Muscle of leg (tissue), 16 donors: ENCODE measurements at places on chromosomes 7 and 10. TPM values are rescaled to one million over a fixed set of nuclear protein-coding genes. Genes with fewer than 3 reads are reported as not detected.

DNA sequence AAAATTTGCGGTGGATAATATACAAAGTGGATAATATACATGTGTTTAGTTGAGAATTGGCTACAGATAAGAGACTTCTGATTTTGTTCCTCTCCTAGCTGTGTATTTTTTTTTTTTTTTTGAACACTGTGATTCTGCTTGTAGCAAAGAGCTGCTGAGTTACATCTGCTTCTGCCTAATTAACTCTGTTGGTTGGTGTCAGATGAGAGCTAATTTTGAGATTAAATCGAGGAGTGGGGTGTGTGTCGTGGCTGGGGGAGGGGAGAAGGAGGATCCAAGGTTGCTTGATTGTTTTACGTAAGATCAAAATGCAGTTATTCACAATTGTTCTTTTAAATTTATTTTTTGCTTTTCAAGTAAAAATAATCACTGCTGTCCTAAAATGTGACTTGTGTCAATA, 11.3 kb downstream of the KAT6B start:
- DNase-seq = no peak
- H3K27me3 ChIP-seq = no peaks in the 10 kb centered on the region
- H3K36me3 ChIP-seq = peaks cover 8% of the 10 kb centered on the region
- no peak overlapping the region for H3K27ac ChIP-seq
- H3K4me1 ChIP-seq = no peaks in the 10 kb centered on the region

- no peak overlapping the region for H3K27ac ChIP-seq
- H3K4me3 ChIP-seq = no peak overlapping the region
- peaks cover 28% of the 10 kb centered on the region for H3K4me1 ChIP-seq
- no peak for DNase-seq
Measured at GRCh38 chr10:102406815-102407214, 11.3 kb downstream of the NFKB2 start.

- no peaks in the 10 kb centered on the region for H3K4me1 ChIP-seq
- H3K4me3 ChIP-seq = no peak overlapping the region
- peaks cover 3% of the 10 kb centered on the region for H3K27me3 ChIP-seq
- H3K27ac ChIP-seq = no peak overlapping the region
Measured at GRCh38 chr7:157715938-157716280, 379.1 kb downstream of the DNAJB6 start.

DNA sequence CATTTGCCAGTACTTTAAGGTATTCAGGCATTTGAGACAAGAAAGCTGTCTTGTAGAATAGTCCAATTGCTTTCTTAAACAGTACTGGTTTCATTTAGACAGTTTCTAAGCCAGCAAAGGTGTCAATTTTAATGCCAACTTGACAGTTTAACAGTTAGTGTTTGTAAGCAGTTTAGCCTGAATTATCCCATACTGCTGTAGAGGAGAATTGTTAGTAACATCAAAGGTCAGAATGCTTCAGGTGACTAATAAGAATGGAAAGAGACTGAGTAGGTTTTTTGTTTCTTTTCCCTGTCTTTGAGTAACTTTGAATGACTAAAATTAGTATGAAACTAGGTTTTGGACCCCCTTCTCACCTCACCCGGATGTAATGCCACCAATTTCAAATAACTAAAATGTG, 29.5 kb upstream of the VDAC2 start:
- no peaks in the 10 kb centered on the region for H3K4me1 ChIP-seq
- no peak overlapping the region for H3K4me3 ChIP-seq
- DNase-seq = no peak
- no peak overlapping the region for H3K27ac ChIP-seq
- peaks cover 13% of the 10 kb centered on the region for H3K36me3 ChIP-seq
- H3K27me3 ChIP-seq = no peaks in the 10 kb centered on the region

- no peak overlapping the region for H3K27ac ChIP-seq
- no peak overlapping the region for H3K4me3 ChIP-seq
- no peak for DNase-seq
- H3K4me1 ChIP-seq = no peaks in the 10 kb centered on the region
- no peaks in the 10 kb centered on the region for H3K27me3 ChIP-seq
Measured at GRCh38 chr7:39892361-39892760, 57.7 kb upstream of the CDK13 start.

GRCh38 chr10:101221549-101221948, 7.7 kb downstream of the LBX1 start:
- H3K27ac ChIP-seq = no peak overlapping the region
- peaks cover 38% of the 10 kb centered on the region for H3K4me1 ChIP-seq
- peaks cover 94% of the 10 kb centered on the region for H3K27me3 ChIP-seq
- no peak for DNase-seq

GRCh38 chr7:96328016-96328415, 6.1 kb upstream of the SLC25A13 start:
- no peak for DNase-seq
- no peaks in the 10 kb centered on the region for H3K27me3 ChIP-seq
- no peaks in the 10 kb centered on the region for H3K4me1 ChIP-seq
- H3K27ac ChIP-seq = no peak overlapping the region
- H3K4me3 ChIP-seq = no peak overlapping the region
- no peaks in the 10 kb centered on the region for H3K36me3 ChIP-seq

DNA sequence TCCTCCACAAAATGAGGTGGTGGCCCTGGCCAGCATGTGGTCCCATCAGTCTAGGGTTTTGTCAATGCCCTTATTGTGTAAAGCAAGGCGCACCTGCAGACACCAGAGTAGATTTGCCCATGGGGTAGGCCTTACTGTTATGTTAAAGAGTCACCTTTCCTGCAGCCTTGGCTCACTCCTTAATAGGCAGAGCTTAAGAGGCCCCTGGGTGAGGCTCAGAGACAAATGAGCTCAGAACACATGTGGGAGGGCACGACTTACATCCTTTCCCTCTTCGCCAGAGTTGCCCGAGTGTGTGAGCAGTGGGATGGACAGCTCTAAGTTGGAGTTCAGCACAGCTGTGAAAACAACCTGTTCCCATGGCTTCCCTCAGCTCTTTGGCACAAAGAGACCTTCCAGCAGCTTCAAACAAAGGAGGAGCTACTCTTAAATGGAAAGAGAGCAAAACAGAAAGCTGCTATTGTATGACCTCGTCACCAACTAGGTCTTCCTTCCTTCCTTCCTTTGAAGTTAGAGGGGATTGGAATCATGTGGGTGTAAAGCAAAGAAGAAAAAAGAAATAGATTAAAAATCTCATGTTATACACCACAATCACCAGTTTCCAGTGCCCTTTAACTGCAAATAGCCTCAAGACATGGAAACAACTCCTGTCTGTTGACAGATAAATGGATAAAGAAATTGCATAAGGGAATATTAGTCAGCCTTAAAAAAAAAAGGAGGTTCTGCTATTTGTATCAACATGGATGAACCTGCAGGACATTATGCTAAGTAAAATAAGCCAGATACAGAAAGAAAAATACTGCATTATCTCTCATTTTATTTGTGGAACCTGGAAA, 11.9 kb upstream of the XPNPEP1 start:
- peaks cover 25% of the 10 kb centered on the region for H3K4me1 ChIP-seq
- DNase-seq = peak; percentile 81
- H3K27me3 ChIP-seq = no peaks in the 10 kb centered on the region
- peak overlapping the region; percentile 65 for H3K27ac ChIP-seq

- H3K36me3 ChIP-seq = no peaks in the 10 kb centered on the region
- DNase-seq = no peak
- no peaks in the 10 kb centered on the region for H3K4me1 ChIP-seq
- no peaks in the 10 kb centered on the region for H3K27me3 ChIP-seq
- H3K4me3 ChIP-seq = no peak overlapping the region
Measured at GRCh38 chr7:96426685-96427084, 104.8 kb upstream of the SLC25A13 start.

DNA sequence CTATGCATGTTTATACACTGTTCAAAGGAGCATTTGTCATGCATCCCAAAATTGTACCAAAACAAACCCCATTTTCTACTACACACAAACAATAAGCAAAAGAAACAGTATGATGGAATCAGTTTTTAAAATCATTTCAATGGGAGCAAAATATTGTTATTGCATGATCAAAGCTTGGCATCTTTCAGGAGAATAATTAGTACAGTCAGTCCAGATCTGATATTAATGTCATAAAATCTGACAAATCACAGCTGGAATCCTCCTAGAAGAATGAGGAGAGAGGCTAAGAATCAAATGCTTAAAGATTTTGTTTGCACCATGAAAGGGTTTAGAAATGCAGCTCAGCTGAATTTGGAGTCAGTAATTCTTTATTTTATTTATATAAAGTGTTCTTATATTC, 229.7 kb upstream of the SEMA3E start:
- DNase-seq = no peak
- H3K27ac ChIP-seq = no peak overlapping the region
- H3K4me3 ChIP-seq = no peak overlapping the region
- no peaks in the 10 kb centered on the region for H3K36me3 ChIP-seq
- H3K27me3 ChIP-seq = no peaks in the 10 kb centered on the region
- no peaks in the 10 kb centered on the region for H3K4me1 ChIP-seq

ENO4 gene
- 0.44 TPM for total RNA-seq

RHEB gene
- 78.4 TPM for total RNA-seq

C7orf33 gene
- total RNA-seq = 0.27 TPM
